ENCODE measurements at places on chromosomes 1 and 21.

DNA sequence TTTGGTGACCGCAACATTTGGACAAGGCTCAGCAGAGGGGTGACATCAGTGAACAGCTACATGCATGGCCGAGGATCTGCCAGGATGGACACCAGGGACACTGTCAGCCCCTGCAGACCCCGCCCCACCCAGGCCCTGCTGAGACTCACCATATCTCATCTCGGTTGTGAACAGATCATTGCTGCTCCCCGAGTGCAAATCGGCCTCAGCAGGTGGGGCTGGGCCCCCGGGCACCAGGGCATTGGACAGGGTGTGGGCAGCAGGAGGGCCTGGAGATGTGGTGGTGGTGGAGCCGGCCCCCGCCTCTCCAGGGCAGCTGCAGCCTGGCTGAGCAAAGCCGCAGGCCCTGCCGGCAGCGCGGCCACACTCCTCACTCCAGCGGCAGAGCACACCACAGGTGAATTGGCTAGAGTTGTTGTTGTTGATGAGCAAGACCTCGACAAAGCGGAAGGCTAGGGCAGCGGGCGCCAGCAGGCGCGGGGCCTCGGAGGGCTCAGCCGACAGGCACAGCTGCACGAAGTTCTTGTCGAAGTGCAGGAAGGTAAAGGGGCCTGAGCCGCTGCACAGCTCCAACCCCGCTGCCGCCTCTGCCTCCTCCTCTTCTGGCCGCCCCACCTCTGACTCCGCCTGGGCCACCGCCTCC, 8.2 kb downstream of the ADGRB2 start:
- DNase-seq: no peak

DNA sequence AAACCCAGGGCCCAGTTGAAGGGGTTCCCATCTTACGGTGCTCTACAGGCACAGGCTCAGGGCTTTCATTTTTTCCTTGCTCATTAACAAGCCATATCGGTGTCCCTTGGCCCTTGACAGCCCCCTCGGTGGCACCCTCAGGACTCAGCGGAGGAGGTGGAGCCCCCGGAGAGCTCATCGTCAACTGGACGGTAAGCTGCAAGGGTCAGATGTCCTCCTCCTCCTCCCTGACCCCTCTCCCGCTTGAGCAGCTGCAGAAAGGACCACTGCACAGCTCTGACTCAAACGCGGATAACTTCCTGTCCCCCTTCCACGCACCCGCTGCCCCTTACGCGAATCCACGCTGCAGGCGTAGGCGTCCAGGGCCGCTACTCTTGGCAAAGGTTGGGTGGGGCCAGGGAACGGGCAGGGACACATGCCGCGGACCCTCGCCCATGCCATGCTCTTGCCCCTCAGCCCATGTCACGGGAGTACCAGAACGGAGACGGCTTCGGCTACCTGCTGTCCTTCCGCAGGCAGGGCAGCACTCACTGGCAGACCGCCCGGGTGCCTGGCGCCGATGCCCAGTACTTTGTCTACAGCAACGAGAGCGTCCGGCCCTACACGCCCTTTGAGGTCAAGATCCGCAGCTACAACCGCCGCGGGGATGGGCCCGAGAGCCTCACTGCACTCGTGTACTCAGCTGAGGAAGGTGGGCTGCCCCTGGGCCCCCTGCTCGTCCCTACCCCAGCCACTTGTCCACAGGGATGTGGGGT, 14.7 kb downstream of the TMEM81 start:
- DNase-seq: no peak

DNA sequence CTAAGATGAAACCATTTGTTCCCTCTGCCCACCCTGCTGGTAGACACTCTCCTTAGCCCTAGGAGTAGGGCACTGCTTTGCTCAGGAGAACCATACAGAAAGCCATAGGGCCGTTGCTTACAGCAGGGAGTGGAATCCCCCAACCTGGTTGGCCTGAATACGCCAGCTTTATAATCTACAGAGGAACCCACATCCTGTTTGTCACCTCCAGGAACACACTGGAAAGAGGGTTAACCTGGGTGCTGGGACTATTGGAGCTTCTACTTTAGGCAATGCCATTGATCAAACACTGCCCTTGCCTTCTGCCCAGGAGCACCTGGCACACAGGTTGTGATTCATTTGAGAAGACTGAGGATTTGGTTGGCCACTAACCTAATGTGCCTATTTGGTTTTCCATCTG, 124.8 kb downstream of the TNR start:
- DNase-seq: no peak

DNA sequence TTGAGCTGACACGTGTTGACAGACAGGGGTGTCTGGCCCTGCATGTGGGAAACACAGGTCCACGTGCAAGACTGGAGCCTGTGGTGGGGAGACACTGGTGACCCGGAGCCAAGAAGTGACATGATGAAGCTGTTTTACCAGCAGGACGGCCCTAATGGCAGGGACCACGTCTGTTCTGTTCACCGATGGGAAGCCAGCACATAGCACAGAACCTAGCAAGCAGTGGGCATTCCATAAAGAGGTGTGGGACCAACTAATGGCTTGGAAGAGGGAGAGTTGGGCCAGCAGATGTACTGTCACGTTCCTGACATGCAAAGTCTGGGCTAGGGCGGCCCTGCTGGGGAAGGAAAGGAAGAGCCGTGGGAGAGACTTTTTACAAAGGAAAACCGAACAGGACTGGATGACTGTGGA, 15.3 kb downstream of the NAV1 start:
- no peak for DNase-seq

DNA sequence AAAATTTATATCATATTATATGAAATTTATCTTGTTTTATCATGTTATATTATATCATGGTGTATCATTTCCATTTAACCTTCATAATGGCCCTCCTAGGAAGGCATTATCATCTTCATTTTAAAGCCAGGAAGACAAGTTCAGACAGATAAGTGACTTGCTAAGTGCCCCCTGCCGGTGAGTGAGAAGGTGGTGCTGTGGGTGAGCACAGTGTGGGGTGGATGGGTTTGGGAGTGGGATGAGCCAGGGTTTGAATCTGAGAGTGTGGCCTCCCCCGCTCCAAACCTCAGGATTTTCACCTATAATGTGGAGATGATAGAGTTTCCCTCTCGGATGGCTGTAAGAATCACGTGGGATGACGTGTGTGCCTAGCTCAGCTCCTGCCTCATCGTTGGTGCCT, 108.7 kb upstream of the IGSF21 start:
- no peak for DNase-seq

Data from T-cell (primary cell).